Heart left ventricle (tissue), 16 donors: ENCODE measurements at places on chromosomes 11 and 22. TPM values are rescaled to one million over a fixed set of nuclear protein-coding genes. Genes with fewer than 3 reads are reported as not detected.

DNA sequence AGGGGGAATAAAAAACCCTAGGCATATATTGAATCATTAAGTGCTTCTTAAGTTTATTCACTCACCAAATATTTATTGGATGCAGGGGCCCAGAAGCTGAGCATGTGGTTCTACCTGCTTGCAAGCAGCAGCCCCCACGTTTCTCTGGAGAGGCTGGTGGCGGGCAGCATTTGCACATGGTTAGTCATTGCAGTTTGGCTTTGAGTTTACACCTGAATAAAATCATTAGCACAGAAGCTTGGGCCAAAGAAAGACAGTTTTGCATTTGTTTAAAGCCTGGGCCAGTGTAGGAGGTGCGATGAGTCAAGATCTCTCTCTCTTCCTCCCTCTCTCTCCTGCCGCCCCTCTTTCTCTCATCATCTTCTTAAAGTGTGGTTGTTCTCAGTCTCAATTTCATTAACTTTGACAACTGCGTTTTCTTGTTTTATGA lies 72.6 kb downstream of the C22orf31 start:
- no peak for DNase-seq

- no peak for DNase-seq
Measured at GRCh38 chr11:123479048-123479837, 49.2 kb downstream of the GRAMD1B start.

DNA sequence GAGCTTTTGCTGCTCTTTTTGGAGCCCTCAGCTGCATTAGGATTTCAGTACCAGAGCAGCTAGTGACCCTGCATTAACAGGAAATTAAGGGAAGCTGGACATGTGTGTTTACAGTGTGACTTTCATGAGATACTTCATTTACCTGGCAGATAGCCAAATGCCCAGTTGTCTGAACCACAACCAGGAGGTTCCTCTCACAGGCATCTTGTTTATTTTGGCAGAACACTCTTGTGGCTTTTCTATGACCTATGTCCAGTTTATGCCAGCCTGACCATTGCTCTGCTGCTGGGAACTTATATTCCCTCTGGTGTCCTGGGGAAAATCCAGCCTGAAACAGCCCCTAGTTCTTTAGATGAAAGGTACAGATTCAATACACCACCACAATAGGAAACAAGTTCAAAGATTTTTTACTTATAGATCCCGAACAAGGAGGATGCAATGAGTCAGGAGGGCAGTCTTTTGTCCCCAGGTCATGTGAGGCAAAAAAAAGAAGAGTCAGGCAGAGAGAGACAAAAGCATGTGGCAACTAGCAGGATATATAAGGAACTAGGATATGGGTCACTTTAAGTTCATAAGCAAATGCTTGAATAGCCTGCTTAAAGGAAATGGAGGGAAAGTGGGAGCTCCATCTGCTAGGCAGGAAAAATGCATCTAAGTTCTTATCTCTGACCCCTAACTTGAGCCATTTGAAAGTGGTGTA lies 379.3 kb downstream of the INSC start:
- no peak for DNase-seq

DGCR6 gene
- 13.3 TPM for total RNA-seq
